ENCODE measurements at places on chromosomes 6 and 20.
A peak's percentile ranks its signal among the peaks of the same experiment; 100 is the strongest.

GRCh38 chr20:21503345-21503744, 10.5 kb downstream of the NKX2-2 start:
- no peak for DNase-seq

DNA sequence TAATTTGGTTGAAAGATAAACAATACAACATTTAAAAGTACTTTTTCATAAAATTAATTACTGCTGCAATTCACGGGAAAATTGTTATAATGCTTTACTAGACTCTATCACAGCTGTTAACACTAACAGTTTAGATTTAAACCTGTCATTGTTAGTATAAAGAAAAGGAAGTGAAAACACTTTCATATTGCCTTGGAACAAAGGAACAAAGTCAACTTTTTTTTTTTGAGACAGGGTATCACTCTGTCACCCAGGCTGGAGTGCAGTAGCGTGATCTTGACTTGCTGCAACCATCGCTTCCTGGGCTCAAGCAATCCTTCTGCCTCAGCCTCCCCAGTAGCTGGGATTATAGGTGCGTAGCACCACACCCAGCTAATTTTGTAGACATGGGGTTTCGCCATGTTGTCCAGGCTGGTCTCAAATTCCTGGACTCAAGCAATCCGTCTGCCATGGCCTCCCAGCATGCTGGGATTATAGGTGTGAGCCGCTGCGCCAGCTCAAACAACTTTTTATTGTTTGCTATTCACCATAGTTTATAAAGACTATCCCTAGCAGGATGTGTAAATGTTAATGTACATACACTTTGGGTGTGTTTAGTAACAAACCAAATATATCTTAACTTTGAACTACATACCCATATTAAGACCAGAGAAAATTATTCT, 22.1 kb downstream of the SLC35A1 start:
- no peak for DNase-seq

GRCh38 chr20:12072221-12072953, 154.7 kb downstream of the BTBD3 start:
- DNase-seq = no peak

DNA sequence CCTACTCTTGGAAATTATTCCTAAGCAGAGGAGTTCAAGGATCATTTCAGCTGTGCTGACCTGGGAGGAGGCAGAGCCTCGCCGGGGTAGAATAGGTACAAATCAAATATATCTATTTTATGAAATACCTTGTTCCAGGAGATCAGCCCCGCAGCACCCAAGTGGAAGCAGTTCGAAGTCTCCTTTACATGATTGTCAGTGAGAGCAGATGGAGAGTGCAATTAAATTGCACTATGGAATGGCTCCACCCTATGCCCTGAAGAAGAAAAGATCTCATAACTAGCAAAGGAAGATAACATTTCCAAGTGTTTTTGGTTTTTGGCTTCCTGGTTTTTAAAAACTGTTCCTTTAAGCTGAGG, 31.4 kb downstream of the DUSP22 start:
- DNase-seq = no peak

- peak; percentile 85 for DNase-seq
These were observed 13.0 kb downstream of the RIPOR3 start for GRCh38 chr20:50678169-50678898.

GRCh38 chr20:16606468-16607070, 33.3 kb upstream of the KIF16B start:
- no peak for DNase-seq

DNA sequence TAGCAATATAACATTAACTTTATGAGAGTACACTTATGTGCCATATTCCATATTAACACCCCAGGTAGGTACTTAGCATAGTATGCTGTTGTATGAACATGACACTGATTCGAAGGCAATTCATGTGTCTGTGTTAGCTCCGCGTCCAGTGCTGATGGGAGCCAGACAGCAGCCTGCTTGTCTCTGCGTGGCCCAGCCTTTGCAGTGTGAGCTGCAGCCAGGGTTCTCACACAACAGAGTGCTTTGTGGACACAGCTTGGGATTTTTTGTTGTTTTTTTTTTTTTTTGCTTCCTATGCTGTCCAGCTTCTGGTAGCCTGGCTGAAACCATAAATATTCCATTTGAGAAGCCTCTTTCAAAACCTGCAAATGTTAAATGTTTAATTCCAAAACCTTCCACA, 350.9 kb downstream of the SMOC2 start:
- DNase-seq = no peak

DNA sequence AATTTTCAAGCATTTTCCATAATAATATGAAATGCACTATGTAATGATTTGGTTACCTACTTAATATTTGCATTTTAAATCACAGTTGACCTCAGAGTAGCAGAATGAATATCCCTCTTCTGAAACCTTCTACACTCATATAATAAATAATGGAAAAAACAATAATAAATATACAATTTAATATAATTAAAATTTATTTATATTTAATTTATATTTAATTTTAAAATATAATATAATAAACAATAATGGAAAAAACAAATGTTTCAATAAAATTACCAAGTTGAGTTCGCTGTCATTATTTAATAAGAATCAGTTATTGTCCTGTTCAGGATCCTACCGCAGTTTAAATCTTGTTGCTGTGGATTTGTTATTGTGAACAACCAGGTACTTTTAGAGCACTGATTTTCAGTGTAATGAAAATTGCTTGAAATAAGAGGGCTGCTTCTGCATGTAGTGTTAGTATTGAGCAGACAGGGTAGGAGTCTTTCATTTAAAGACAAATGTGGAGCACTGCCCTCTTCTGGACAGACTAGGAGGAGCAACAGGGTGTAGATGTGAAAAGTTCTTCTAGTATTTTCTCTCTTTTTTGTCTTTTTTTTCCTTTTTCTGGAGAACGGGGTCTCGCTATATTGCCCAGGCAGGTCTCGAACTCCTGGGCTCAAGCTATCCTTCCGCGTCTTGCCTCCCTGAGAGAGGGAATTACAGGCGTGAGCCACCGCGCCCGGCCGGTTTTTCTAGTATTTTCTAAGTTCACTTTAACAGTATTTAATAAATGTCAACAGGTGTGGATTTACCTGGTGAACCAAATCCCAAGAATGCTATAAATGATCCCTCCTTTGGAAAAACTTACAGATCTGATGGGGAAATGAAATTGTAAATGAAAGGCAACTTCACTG, 13.6 kb downstream of the TRAPPC3L start:
- peak; percentile 89 for DNase-seq

- DNase-seq = no peak
These were observed 6.9 kb downstream of the NT5E start for GRCh38 chr6:85456782-85457181.

DNA sequence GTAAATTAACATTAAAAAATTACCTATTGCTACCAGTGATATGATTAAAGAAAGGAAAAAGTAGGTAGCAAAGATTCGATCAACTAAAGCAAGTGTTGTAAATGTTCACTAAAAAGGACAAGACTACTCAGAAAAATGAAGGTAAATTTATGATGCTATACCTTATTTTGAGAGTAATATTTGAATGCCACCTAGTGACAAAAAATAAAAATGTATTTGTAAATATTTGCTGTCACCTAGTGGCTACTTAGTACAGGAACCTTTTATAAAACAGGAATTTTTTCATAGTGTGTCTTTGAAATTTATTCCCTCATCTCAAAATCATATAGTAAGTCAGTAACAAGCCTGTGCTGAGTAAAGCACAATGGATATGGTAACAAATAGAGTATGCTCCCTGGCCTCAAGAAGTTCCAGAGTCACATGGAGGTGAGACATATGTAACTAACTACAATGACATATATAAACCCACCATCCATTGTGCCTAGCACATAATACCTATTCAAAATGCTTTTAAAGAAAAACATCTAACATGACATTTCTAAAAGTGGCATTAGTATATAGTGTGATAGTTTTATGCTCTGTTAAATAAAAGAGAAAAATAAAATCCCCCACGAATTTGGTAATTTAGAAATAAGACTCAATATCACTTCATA, 193.1 kb upstream of the SIM1 start:
- peak; percentile 50 for DNase-seq

DNA sequence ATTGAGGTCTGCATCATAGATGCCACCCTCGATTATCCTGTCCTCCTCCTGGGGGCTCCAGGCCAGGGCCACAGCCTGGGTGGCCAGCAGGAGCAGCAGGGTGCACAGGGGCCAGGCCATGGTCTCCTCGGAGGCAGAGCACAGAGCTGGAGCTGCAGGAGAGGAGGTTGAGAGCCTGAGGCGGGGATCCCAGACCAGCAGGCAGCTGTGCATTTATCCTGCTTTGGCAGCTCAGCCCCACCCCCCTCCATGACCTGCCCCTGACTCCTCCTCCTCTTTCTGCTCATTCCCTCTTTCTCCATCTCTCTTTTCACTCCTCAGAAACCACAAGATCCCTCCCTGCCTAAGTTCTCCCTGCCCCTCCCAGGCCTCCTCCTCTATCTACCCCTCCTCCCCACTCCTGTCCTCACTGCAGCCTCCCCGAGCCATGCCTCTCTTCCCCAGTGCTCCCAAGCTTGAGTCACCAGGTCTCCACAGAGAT, at the start of gene CST2:
Gene CST2, minus strand, starts transcription at position 189 of the 481 bp plus-strand sequence. Its CDS starts 69 bp downstream, at position 120.
- DNase-seq = no peak

- no peak for DNase-seq
These were observed 691 bp downstream of the ATRN start for GRCh38 chr20:3471397-3472021.

- no peak for DNase-seq
These were observed 99.7 kb downstream of the CLIC5 start for GRCh38 chr6:45915780-45916468.

DNA sequence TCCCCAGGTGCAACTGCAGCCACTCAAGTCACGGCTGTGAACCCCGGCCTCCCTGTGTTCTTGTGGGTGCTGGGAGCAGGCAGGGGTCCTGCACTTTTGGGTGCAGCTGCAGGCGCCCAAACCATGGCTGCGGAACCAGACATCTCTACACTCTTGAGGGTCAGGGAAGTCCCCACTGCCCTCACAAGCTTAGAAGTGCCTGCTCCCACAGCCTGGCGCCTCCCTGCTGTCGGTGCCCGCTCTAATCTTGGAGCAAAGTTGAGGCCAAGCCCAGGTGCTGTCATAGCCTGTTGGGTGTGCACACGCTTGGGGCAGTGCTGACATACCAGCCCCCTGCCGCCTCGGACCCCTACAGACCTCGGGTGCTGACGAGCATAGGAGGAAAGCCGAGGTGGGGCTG, 6.2 kb downstream of the DEFB132 start:
- DNase-seq = no peak

DNA sequence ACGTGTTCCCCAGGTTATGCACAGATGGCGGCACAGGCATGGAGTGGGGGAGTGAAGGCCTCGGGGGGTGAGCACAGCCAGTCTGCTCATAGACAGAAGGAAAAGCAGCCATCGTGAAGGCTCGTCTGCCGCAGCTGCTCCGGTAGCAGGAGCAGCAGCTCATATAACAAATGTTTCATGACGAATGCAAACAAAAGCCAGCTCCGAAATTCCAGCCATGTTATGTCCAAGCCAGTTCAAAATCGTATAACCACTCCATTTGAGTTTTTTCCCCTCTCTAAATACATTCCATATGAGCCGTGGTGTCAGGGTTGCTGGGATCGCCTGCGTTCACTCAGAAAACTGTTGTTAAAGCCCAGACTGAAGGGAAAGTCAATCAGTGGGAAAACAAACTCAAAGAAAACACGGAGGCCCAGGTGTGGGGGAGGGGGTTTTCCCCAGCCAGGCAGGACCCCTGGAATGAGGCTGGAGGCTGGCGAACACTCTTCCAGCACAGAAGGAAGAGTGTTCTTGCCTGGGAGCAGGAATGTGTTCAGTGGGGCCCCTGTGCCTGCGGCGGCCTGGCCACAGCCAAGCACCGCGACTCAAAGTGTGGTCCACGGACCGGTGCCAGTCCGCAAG, 280.4 kb upstream of the TAB2 start:
- DNase-seq = no peak

All from fibroblast of pulmonary artery (primary cell).